ENCODE measurements at places on chromosomes 6 and 20.

GRCh38 chr6:146905181-146905704 lies 299.0 kb upstream of the STXBP5 start:
- DNase-seq, result no peak

- DNase-seq, result no peak
These were observed 63.5 kb downstream of the FYN start for GRCh38 chr6:111809766-111810165.

GRCh38 chr6:137486416-137486815 lies 7.8 kb downstream of the OLIG3 start:
- DNase-seq, result no peak

DNA sequence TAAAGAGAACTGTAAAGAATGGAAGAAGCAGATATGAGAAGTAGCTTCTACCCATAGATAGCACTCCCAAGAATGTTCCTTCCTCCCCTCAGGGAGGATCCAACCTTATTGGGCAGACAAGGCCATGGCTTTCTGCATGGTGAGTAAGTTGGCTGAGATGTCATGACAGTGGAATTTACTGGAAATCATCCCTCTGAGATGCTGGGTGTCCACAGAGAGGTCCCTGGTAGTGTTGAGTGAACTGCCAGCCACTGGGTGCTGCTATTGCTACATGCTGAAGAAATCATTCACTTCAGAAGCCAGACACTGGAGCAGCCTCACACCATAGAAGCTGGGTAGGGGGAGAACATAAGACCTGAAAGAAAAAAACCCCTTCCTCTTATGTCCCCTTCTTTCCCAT lies 46.4 kb upstream of the FERMT1 start:
- no peak for DNase-seq

DNA sequence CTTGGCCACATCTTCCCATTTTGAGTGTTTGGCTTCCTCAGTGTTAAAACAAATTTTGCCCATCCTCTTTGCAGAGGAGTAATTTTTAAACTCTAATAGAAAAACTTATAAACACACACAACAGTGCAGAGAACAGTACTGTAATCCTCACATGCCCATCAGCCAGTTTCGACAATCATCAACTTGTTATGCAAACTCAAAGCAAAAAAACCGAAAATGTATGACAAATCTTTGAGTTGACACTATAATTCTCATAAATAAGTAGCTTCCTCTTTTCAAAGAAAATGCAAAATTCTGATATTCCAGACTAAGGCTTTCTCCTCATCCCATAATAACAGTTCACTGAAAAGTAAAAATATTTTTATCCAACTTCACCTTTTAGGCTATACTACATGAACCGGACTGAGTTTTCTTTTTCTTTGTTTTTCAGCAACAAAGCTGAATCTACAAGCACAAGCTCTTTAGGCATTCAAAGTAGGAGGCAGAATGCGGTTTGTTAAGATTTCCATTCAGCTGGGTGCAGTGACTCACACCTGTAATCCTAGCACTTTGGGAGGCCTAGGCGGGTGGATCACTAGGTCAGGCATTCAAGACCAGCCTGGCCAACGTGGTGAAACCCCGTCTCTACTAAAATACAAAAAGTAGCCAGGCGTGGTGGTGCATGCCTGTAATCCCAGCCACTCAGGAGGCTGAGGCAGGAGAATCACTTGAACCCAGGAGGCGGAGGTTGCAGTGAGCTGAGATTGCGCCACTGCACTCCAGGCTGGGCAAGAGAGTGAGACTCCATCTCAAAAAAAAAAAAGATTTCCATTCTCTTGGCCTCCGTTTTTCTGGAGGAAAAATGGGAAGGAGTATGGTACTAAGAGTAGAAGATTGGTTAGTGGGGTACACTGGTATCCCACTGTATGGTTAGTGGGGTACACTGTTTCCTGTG lies 74.8 kb downstream of the GCNT2 start:
- no peak for DNase-seq

- DNase-seq, result no peak
These were observed 30.9 kb upstream of the PTPRT start for GRCh38 chr20:43220612-43221011.

DNA sequence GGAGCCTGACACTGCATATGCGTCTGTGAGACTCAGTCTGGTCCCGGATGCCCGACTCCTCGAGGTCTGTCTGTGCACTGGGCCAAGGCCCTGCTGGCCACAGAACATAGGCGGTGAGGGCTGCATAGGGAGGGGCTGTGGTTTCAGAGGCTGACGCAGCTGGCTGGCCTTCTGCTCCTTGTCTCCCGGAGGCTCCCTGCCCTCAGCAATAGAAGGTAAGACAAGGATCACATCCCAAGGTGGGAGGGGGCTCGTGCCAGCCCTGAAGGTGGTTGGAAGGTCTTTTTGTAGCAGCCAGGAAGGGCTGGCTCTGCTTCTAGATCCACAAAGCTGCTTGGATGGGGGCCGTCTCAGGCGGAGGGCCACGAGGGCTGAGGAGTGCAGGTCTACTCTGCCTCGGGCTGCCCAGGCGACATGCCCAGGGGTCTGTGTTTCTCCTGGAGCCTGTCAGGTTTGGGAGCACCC lies 239.8 kb upstream of the SULF2 start:
- DNase-seq, result no peak

DNA sequence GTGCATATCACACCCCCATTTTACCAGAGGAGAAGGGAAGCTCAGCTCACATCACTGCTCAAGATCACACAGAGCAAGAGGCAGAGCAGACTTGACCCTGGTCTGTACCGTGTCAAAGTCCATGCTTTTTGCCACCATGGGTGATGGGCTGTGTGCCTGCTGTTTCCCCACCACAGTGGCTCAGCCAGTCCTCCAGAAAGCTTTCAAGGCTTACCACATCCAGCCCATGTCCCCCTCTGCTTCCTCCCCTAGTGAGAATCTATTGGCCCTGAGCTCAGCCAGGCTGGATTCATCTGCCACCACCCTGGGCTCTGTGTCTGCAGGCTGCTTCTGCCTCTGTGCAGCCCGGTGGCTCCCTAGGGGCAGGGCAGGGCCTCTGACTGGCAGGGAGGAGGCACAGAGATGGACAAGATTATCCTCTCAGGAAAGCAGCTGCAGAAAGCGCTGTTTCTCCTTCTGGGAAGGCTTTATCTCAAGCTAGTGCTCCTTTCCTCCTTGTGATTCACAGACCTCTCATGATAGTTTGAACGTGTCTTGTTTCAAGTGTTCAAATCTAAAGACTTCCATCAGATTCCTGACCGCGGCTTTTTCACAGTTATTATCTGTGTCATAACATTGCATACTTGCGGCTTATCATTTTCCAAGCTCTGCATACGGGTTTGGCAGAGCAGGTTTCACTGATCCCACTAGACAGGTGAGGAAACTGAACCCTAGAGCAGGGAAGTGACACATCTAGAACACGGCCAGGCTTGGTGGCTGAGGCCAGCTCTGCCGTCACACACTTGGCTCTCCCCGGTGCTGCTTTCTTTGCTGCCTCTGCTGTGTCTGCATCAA lies 37.4 kb downstream of the VEGFA start:
- DNase-seq, result no peak

DNA sequence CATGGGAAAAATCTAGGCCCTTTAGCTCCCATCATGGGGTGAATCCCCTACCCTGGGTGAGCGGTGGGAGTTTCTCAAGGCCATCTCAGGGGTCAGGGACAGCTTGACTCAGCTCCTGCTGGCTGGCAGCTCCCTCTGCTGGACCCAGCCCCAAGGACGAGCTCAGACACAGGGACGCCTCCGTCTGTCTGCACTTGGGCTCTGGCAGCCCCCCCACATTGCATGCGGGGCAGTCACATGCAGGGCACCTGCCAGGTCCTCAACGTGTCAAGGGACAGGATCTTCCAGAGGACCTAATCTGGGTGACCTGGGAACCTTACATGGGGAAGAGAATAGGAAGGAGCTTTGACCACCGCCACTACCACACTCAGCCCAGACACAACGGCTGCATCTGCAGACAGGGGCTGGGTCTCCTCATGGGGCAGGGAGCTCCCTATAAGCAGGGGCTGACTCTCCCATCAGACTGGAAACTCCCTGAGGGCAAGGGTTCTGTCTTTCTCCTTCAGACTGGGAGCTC lies 173.4 kb downstream of the MRPL14 start:
- DNase-seq, result no peak

- peak; percentile 30 for DNase-seq
These were observed 25.8 kb downstream of the BHLHE23 start for GRCh38 chr20:62980970-62981369.

DNA sequence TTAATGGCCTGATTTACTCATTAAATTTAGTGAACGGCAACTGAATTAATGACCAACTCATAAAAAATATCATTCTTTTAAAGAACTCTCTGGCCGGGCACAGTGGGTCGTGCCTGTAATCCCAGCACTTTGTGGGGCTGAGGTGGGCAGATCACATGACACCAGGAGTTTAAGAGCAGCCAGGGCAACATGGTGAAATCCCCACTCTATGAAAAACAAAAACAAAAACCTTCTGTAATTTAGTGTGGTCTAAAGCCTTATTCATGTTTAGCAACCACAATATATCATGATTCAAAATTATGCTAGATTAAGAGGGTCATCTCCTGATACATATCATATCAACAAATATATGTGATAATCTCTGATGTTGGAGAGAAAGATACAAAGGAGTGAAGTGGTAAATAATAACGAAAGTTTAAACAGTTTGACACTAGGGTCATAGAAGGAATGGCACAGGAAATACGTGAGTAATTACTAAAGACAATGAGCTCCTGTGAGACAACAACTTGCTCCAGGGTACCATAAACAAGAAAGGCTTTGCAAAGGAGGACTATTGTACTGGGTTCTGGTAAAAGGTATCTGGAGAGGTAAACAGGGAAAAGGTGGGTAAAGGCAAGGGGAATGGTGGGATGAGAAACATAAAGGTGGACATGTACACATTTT lies 5.7 kb downstream of the ELOVL4 start:
- DNase-seq, result no peak

GRCh38 chr20:19310541-19310940 lies 98.1 kb downstream of the SLC24A3 start:
- DNase-seq, result no peak

GRCh38 chr20:58840816-58841538 lies 9.7 kb downstream of the GNAS-AS1 start:
- DNase-seq, result no peak

- no peak for DNase-seq
These were observed 73.5 kb downstream of the SOX4 start for GRCh38 chr6:21666853-21667681.

- DNase-seq, result peak; percentile 23
These were observed 6.6 kb upstream of the WTAP start for GRCh38 chr6:159720708-159721107.

- no peak for DNase-seq
These were observed 133.1 kb upstream of the PRDM1 start for GRCh38 chr6:105952772-105953690.

DNA sequence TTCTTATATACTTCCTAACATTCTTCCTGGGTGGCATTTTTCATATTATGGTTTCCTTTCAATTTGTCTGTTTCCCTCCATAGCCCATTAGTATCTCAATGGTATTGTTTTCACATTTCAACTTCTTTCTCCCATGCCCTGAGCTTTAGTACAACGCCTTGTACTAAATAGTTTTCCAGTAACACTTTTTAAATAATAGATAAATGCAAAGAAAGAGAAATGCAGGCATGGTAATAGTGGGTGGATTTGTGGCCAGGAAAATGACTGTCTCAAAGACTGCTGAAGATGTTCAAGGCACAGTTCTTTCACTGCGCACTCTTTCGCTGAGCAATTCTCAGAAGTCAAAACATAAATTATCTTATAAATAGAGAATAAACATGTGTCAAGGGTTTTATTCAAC lies 145.1 kb downstream of the LCA5 start:
- no peak for DNase-seq

DNA sequence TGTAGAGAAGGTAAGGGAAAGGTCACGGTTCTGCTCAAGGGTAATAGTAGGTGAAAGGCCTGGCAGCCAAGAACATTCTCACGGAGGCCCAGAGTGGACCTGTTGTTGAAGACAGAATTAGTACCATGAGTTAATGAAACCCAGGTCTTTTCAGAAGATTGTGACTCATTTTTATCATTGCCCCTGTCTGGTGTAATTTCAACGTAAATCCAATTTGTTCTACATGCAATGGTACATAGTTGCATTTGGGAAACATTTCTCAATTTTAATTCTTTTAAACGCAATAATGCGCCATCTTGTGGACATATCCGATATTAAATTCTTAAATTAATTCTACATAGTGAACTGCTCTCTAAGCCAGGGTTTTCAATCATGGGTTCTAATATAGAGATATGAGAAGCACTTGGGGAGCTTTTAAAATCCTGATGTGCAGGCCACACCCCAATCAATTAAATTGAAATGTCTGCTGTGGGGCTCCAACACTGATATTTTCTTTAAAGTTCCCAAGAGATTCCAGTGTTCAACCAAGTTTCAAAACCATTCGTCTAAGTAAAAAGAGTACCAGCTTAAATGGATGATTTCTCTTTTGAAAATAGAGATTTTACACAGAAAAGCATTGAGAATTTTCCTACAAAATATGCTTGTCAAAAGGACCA lies 257.4 kb downstream of the PLCB1 start:
- no peak for DNase-seq

GRCh38 chr20:53336892-53337291 lies 256.7 kb downstream of the ZNF217 start:
- DNase-seq, result no peak

DNA sequence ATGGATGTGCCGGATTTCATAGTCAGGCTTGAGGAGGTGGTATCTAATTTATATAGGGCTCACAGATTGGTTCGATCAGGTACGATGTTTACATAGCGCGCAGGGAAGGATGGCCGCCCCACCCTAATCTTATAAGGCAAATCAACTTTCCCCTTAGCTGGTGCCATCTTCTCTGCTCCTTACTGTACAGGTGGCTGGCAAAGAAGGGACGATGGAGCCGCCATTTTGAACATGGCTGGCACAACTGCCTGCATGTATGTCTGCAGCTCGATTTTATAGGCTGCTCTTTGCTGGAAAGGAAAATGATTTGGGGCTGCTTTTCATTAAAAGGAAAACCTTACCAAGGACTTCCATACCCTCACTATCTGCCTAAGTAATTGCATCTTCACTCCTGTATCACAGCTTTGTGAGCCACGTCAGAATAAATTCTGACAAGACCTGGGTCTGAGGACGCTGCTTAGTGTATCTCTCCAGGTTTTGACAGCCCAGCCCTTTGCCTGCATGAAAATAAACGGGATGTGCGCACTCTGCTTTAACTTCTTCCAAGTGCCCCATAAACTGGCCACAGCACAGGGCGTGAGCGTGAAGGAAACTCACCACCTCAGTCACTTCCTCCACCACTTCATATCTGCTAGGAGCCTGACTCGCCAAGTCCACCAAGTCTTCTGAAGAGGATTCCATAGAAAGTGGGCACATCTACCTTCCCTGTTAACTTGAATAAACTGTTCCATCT lies 109.4 kb upstream of the ARMC2 start:
- DNase-seq, result no peak

- no peak for DNase-seq
These were observed at the start of gene MAFB for GRCh38 chr20:40689100-40689942. TSS of gene MAFB (minus strand) at chr20:40689236. CDS start at chr20:40688850, 386 bp downstream.

DNA sequence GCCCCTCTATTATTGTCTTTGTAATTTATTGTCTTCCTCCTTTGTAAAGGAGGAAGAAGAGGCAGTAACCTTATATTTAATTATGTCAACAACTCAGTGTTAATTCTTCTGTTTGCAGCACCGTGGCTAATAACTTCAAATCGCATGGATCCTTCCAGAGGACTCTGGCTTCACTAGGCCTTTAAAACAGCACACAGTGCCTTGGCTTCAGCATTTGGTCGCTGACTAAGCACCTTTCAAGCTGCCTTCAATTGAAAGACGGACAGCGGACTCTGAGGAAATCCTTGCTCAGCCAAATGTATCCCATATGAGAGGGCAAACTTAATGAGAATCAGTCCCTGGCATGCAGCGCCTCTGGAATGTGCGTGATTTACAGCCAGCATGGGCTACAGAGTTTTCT lies 64.2 kb downstream of the SGK1 start:
- DNase-seq, result no peak

- no peak for DNase-seq
These were observed 101.7 kb downstream of the OPRM1 start for GRCh38 chr6:154140743-154141142.

- no peak for DNase-seq
These were observed 828 bp downstream of the ASCC3 start for GRCh38 chr6:100880149-100880852.
